ENCODE measurements at places on chromosomes 1 and 21.

DNA sequence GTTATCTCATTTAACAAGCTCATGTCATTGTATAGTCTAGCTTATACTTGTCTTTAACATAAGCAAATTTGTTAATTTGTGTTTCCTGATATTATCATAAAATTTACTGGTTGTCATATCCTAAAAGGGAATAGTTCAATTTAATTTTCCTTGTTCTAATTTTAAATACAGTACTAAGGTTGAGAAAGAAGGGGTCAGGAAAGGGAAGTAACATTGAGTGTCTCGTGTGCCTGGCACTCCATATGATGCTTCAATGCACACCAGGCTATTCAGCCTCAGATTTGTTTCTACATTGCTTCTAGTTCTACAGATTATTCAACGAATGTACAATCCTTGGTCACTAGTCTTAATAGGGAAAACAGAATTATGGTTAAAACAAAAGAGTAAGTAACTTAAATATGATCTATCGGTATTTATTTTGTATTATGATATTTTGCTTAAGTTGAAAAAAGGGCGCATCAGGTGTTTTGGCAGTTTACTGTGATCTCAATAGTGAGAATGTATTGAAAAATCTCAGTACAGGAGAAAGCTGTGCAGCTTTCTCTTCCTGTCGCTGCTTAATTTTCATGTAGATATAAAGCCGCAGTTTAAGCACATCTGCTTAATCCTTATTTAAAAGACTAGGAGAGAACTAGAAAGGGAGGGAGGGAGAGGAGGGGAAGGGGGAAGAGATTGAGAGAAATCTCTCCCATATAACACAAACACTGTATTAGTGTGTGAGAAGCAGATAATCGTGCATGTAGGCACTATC lies 13.0 kb downstream of the PTPRC start:
- DNase-seq = no peak

DNA sequence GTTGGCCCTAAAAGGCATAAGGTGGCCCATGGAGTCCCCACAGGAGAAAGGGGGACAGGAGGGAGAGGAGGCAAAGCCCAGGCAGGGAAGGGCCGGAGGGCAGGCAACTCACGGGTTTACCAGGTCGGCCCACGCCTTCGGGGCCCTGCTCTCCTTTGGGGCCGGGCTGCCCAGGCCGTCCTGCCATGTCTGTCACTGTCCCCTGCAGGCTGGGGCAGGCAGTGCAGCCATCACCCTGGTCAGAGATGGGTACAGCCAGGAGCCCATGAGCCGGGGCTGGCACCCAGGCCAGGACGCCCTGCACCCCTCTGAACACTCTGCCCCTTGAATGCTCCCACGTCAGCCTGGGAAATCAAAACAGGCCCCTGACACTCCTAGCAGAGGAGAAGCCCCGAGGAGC lies 19.8 kb downstream of the COL16A1 start:
- no peak for DNase-seq

GRCh38 chr21:24375201-24375600 lies 1232.1 kb downstream of the MRPL39 start:
- no peak for DNase-seq

GRCh38 chr1:6466751-6467150 lies 778 bp upstream of the TNFRSF25 start:
- no peak for DNase-seq

DNA sequence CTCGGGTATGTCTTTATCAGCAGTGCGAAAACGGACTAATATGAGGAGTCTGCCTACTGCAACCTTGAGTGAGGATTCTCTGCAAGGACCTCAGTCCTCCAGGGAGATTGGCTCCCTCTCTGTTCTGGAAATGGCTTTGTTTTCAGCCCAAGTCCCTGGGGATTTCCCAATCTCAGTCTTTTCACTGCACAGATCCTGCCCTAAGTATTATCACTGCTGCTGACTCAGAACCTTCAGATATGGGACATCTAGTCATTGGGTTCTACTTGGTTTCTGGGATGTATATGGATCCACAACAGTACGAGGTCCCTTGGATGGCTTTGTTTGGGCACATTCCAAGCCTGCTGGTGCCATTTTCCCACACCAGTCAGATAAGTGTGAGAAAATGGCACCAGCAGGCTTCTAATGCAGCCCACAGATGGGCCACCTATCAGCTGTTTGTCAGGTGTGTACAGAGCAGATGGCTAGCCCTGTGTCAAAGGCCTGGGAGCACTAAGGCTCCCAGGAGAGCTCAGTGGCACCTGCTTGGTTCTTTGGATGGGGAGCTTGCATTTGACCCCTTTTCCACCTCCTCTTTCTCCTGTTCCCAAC lies 27.4 kb downstream of the ELF3 start:
- no peak for DNase-seq

DNA sequence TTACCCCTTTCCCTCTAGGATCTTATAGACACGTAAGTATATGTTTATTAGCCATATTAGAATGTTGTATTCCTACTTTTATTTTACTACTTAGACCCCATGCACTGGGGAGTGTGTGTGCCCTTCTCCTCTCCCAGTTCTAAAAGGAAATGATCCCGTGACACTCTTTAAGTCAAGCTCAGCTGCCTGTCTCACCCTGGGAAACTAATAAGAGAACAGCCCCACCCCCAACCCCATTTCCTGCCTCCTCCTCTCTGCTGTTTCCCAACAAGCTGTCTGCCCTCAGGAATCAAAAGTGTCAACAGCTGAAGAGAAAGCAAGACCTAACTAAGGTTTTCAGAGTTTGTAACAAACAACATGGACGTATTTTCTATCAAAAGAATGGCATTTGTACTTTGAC lies 92.6 kb upstream of the VAV3 start:
- DNase-seq = peak; percentile 78

DNA sequence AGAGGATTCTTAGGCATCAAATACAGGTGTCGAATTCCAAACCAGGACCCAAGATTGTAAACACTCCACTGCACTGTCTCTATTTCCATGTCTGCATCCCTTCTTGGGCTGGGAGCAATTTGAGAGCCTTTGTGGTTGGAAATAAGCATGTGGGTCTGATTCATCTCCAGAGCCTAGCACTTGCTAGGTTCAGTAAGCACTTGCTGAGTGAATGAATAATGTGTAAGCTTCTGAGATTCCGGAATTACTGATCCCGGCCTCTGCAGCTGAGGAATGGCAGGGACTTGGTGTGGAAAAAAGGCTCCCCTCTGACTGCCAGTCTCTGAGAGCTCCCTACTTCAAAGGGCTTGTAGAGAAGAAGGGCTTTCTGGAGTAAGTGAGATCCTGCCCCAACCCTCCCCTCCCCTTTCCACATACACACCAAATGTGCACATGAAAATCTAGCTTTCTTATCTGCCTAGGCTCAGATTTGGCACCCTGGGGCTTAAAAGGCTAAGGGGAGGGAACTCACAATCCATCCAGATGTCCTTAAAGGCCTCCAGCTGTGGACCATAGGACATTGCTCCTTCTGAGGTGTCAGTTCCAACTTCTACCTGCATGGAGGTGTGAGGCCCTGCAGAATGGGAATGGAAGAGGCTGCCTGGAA lies 39.6 kb upstream of the TRABD2B start:
- no peak for DNase-seq

GRCh38 chr21:32352526-32352925 lies 40.3 kb downstream of the URB1 start:
- no peak for DNase-seq

DNA sequence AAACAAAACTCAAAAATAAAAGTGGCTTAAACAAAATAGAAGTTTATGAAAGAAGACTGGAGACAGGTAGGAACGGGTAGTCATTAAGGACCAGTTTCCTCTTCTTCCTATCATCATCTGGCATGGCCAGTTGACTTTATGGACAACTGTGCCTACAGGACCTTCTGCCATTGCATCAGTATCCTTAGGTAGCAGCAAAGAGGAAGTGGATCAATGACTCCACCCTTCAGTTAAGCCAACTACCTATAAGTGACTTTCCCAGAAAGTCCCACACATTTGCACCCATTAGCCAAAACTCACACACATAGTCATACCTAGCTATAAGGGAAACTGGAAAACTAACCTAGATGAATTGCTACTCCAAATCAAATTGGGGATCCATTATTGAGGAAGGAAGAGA lies 51.7 kb downstream of the RASAL2 start:
- no peak for DNase-seq

DNA sequence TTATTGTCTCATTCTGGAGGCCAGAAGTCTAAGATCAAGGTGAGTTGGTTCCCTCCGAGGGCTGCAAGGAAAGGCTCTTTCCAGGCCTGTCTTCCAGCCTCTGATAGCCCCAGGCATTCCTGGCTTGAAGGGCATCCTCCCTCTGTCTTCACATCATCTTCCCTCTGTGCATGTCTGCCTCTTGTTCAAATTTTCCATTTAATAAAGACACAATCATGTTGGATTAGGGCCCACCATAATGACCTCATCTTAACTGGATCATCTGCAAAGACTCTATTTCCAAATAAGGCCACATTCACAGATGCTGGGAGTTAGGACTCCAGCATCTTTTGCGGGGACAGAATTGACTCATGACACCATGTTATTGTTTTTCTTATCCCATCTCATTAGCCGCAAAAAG lies 24.5 kb downstream of the HUNK start:
- no peak for DNase-seq

DNA sequence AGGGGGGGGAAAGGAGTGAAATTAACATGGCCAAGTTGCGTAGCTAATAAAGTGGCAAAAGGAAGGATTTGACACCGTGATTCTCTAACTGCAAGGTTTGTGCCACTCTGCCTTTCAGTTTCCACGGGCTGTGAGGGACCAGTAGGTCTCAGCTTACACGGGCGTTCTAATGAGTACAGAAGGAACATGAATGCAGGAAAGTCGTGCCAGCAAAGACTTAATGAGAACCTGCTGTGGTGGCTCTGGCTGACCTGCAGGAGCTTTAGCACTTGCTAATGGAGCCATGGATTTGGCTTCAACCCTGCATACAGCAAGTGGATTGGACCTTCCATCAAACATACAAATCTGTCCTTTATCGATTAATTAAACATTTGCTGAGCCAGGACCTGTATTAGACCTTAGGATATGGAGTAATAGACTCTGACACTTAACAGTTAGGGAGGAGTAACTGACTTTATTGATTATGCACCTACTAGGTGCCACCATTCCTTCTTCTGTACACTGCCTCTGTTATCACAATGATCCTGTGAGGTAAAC lies 15.1 kb upstream of the PITHD1 start:
- DNase-seq = no peak

DNA sequence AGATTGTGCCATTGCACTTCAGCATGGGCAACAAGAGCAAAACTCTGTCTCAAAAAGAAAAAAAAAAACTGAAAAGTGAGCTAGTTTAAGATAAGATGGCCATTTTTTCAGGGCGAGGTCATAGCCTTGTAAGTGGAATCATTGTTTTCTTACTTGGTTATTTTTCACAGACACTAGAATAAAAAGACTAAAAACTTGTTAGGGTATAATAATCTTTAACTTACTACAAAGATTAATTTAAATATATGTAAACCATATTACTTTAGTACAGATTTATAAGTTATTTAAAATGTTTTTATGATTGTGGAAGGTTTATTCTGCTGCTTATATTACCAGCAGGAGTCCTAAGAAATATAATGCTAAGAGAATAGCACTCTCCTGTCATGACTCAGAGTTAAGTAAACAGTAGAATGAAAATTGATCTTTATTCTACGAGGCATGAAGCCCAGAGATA lies 23.5 kb downstream of the ANGPTL1 start:
- no peak for DNase-seq

GRCh38 chr1:59017501-59018231 lies 233.8 kb upstream of the JUN start:
- no peak for DNase-seq

GRCh38 chr1:208000504-208000903 lies 89.6 kb upstream of the CD34 start:
- DNase-seq = no peak

DNA sequence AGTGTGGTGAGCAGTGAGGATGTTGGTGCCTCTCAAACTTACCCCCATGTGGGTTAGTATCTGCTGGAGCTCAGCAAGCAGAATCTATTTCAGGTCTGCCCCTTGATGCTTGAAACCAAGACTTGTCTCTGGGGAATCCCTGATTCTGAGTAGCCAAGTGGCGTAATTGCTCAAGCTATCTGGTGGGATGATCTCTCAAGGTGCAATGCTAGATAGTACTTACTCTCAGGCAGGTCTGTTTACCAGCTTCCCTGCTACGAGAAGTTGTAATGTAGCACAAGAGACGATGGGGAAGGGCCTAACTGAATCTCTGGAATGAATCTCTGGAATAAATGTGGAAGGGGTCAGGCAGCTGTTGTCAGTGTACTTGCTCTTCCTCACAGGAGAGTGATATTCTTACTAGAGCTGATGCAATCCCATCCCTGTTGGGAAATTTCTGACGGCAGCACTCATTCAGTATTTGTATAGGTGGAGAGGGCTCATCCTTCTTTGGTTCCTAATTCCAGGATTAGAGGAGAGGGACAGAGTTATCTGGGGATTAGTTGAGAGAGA lies 65.4 kb downstream of the MACF1 start:
- no peak for DNase-seq

DNA sequence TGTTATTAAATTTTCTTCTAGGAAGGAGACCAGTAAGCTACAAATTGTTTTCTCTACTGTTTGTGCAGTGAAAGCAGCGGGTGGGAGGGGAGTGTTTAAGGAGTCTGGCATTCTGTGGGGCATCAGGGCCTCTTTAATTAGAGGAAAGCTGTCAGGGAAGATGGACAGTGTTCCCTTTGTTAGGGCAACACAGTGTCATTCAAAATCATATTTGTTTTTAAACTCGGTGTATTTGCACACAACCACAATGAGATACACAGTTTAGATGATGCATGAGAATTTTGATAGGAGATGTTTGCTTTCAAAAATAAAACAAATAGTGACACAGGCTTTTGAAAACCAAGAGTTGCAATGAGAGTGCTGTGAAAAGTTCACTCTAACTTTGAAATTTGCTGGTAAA lies 15.1 kb upstream of the ST6GALNAC3 start:
- DNase-seq = no peak

- DNase-seq = no peak
These were observed 61.4 kb downstream of the OLFML2B start for GRCh38 chr1:161962091-161962887.

GRCh38 chr1:63937461-63938022 lies 163.7 kb downstream of the ROR1 start:
- DNase-seq = no peak

GRCh38 chr21:46376231-46376628 lies 52.3 kb downstream of the PCNT start:
- DNase-seq = no peak

DNA sequence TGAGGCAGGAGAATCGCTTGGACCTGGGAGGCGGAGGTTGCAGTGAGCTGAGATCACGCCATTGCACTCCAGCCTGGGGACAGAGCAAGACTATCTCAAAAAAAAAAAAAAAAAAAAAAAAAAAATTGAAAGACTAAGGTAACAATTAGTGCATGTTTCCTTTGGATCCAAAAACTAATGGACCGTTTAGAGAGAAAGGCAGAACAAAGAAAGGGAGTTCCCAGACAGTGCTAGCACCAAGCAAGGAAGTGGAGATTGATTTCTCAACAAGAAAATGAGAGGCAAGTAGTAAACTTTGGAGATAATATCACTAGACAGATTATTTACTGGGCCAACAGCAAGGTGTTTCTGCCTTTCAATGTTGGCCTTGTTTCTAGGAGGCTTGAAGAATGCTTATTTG lies 24.2 kb downstream of the ATP1B1 start:
- DNase-seq = no peak

- DNase-seq = no peak
These were observed 28.8 kb downstream of the HEATR1 start for GRCh38 chr1:236575523-236575922.
